ENCODE measurements at places on chromosomes 11 and 22.

- DNase-seq: no peak
These were observed 12.3 kb downstream of the EHD1 start for GRCh38 chr11:64866173-64866491.

DNA sequence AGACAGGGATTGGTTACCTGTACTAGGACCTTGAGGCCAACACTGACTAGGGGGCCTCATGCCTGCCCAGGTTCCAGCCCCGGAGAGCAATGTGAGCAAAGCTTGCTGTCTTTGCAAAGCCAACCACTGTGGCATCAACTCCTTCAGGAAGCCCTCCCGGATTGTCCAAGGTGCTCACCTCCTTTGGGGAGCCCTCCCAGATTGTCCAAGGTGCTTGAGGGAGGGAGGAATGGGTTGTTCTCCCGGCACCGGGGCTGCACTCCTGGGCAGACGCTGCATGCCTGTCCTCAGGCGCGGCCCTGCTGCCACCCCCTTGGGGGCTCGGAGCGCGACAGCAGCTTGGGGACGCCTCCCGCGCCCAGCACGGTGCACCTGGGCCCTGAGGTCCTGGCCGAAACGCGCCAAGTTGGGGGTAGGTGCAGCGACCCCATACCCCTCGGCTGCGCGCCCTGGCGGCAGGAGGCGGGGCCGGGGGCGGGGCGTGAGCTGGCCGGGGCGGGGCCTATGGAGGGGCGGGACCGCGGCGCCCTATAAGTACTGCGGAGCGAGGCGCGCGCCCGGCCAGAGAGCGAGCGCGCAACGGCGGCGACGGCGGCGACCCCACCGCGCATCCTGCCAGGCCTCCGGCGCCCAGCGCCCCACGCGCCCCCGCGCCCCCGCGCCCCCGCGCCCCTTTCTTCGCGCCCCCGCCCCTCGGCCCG lies at the start of gene CD81:
CD81 (plus strand) TSS at position 560 of the 701 bp plus-strand sequence. CDS start 240 bp downstream, outside the sequence.
- peak; percentile 63 for DNase-seq

GRCh38 chr11:64092111-64092760 lies 56.5 kb downstream of the FLRT1 start:
- no peak for DNase-seq

DNA sequence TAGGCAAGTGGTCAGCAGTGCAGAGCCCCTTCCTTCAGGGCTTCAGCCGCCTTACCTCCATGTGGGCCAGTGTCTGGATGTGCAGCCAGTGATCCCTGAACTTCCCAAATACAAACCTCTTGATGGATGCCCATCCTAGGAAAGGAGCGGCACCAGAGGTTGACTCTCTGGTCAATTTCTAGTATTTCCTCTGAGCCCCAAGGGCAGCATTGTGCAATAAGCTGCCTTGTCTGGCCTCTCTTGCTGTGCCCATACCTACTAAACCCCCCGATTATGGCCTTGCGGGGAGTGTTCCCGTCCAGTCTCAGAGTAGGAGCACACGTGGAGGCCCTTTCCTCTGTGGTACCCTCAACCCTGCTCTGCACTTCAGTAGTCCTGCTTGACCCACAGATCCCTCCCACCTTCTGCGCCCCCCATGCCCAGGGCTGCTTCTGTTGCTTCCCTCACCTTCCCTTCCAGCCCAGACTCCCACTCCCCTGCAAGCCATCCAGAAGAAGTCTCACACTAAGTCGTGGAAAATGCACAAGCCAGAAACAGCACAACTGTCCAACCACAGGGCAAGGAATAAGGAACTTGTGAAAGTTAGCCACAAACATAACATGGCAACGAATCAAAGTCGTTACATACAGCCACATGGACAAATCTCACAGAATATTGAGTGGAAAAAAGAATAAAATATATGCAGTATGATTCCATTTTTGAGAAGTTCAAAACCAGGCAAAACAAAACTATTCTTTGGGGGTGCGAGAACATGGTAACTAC lies 39.6 kb upstream of the HORMAD2 start:
- no peak for DNase-seq

GRCh38 chr22:46794491-46794890 lies 32.0 kb downstream of the TBC1D22A start:
- DNase-seq: no peak

GRCh38 chr11:59152312-59152951 lies 9.8 kb downstream of the FAM111A start:
- no peak for DNase-seq

DNA sequence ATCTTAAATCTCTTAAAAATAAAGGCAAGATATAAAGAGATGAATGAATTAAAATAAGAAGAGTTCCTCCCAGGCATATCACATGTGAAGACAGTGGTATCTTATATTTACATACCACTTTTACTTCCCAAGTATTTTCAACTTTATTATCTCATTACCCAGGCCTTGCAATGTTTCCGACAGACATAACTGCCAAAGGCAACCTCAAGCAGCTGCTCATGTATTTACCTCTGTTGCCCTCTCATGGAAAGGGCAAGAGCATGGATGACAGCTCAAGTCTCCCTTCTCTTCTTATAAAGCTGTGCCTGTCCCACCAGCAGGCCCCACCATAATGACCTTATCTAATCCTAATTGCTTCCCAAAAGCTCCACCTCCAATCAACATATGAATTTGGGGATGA lies 894.2 kb downstream of the NTM start:
- no peak for DNase-seq

GRCh38 chr11:86355256-86355655 lies 19.4 kb upstream of the CCDC81 start:
- DNase-seq: no peak

DNA sequence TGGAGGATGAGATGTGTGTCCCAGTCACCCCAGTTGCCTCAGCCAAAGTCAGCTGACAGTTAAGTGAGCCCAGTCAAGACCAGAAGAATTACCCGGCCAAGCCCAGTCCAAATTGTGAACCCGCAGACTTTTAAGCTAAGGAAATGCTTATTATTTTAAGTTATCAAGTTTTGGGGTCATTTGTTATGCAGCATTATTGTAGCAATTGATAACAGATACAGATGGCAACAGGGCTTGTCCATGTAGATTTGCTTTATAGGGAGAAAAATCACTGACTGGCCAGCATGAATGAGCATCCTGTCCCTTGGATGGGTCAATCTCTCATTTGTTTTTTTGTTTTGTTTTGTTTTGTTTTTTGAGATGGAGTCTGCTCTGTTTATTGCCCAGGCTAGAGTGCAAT lies 22.9 kb downstream of the SDHAF2 start:
- DNase-seq: no peak

GRCh38 chr22:22936180-22936914 lies 48.7 kb downstream of the IGLL5 start:
- DNase-seq: no peak

- DNase-seq: no peak
These were observed 14.4 kb downstream of the DNAJB13 start for GRCh38 chr11:73965076-73965763.

DNA sequence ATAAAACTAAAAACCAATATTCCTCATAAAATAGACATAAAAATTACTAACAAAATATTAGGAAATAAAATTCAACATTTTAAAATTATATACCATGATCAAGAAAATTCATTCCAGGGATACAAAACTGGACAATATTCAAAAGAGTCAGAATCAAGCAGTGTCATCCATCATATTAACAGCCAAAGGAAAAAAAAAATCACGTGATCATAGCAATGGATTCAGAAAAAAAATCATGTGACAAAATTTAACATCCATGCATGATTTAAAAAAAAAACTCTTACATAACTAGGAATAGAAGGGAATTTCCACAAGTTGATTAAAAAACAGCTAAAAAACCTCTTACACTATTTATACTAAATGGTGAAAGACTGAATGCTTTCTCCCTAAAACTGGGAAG lies 95.3 kb upstream of the USP47 start:
- no peak for DNase-seq

DNA sequence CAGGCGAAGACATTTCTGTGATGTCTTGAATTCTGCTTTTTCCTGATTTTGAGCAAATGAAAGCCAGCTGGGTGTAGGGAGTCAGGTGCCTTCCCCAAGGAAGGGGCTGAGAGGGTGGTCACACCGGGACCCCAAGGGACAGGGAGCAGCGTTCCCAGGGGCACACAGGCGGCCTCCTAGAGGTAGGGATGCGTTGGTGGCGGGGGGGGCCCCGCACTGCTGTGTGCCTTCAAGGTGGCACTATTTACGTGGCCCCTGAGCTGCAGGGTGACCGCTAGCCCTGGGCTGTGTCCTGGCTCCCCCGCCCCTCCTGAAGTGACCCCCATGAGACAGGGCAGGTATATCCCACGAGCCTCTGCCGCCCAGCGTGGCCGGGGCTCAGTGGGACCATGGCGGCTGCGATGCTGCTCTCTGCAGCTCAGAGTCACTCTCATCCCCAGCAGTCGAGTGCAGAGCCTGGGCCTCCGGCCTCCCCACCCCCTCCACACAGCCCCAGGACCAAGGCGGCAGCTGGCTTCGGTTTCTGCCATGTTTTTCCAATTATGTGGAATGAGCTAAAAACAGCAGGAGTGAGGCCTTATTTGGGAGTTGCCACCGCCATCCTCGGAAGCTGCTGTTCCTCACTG lies 60.9 kb downstream of the LRP5 start:
- no peak for DNase-seq

DNA sequence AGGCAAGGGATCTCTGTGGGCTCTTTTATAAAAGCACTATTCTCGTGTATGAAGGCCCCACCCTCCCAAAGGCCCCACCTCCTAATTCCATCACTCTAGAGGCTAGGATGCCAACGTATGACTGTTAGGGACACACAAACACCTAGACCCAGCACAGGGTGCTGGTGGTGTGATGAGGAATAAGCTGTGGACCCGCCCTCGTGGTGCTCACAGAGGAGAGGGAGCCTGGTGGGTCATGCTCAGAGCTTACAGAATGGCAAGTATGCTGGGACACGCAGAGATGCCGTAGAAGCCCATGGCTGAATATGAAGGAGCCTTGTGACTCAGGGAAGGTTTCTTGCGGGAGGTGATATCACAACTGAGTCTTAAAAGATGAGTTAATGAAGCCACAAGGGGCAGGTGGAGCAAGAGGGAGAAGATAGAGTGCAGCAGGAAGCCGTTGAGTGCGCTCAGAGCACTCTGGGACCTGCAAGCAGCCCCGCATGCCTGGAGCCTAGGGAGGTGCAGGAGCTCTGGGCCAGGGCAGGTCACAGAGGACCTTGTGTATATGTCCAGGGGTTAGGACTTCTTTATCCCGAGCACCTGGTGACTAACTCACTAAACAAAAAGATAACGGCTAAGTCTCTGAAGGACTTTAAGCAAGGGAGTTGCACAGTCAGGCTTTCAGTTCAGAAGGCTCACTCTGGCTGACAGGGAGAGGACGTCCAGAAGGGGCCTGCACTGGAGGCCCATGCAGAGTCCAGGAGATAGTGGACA lies 160.9 kb downstream of the TRIM29 start:
- no peak for DNase-seq
